ENCODE measurements at places on chromosomes 5 and 9.
A peak's percentile ranks its signal among the peaks of the same experiment; 100 is the strongest.

DNA sequence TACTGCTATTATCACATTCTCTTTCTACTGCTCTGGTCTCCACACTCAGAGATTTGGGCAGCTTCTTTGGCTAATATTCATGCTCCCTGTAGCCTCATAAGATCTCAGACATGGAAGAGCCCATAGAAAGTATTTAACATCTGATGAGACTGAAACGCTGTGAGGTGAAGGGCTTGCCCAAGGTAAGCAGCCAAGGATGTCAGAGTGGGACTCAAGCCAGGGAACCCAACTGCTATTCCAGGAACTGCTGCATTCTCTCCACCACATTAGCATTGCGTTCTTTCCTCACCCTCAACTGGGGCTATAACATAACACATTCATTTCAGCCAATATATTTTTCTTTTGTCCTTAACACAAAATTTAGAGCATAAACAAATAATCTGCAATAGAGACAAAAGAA lies 3.8 kb downstream of the ADRB2 start:
- DNase-seq, result no peak

GRCh38 chr5:43520615-43521014 lies 5.7 kb upstream of the C5orf34 start:
- DNase-seq, result no peak

GRCh38 chr9:34154057-34154456 lies 24.8 kb upstream of the UBAP1 start:
- DNase-seq, result peak; percentile 22

DNA sequence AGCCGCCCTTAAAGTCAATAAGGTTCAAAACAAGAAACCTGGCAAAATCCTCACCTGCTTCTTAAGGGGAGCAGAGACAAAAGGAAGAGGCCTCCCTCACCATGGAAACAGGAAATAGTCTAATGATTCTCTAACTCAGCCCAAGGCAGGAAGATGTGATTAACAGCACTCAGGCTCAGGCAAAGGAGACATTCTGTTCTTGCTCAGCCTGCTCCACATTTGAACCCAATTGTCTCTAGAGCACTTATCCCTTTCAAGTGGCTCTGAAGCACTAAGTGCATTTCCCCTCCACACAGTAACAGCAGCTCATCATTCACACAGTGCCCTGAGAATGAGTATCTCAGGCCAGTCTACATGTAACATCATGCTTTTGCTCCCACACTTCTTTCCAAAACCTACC lies 72.3 kb downstream of the NIPSNAP3B start:
- peak; percentile 41 for DNase-seq

- peak; percentile 54 for DNase-seq
These were observed 7.5 kb upstream of the ERAP2 start for GRCh38 chr5:96868603-96869371.

- DNase-seq, result no peak
These were observed 2.1 kb downstream of the ANXA1 start for GRCh38 chr9:73153793-73154227.

All from NCI-H2029 treated with DMSO at 0.1 percent for 48 hours (cell line).